ENCODE measurements at places on chromosomes 2 and 18.

DNA sequence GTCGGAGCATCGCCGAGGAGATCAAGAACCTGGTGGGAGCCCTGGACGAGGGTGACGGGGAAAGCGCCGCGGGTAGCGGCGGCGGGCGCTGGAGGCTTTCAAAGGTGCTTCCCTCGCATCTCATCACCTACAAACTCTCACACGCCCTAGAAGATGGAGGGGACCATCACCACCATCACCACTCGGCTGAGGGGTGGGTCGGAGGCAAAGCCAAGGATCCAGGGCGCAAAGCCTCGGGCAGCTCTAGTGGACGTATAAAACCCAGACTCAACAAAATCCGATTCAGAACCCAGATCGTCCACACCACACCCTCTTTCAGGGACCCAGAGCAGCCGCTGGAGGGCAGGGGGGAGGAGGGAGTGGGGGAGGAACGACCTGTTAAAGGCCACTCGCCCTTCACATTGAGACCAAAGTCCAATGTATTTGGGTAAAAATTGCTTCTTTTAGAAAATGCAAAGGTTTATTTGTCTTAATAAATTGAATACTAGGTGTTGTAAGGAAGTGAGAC is 1.5 kb downstream of the SOWAHC start:
- DNase-seq: no peak

- DNase-seq: peak; percentile 67
Measured at GRCh38 chr2:168961450-168962229, 60.5 kb downstream of the G6PC2 start.

GRCh38 chr2:205589479-205589878 is 92.8 kb upstream of the NRP2 start:
- no peak for DNase-seq

DNA sequence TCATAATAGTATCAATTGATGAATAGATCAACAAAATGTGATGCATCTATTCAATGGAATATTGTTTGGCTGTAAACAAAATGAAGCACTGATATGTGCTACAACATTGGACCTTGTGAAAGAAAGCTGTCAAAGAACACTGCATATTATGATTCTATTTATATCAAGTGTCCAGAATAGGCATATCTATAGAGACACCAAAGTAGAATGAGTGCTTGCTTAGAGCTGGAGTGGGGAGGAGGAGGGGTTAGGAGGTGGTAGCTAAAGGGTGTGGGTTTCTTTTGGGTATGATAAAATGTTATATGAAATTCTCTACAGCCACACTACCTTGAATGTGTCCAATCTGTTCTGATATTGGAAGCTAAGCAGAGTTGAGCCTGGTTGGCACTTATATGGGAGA is 23.0 kb upstream of the MGAT5 start:
- DNase-seq: no peak

DNA sequence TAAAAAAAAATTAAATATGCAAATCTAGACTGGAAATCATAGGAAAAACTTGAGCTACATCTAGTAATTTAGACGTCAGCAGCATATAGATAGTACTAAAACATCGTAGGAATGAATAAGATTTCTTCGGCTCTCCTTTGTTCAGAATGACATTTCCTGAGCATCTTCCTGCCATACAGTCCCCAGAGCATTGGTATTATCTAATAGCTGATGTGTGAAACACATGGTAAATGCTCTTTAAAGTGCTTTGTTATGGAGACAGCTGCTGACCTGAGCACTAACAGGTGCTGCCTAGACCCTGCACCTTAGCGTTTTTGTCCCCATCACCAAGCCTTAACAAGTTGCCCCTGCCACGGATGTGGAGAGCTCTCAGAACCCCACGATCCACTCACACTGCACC is 692.3 kb upstream of the PIK3C3 start:
- DNase-seq: no peak

GRCh38 chr2:138447889-138448570 is 53.5 kb upstream of the SPOPL start:
- DNase-seq: no peak

- DNase-seq: no peak
Measured at GRCh38 chr2:144412709-144413108, 107.2 kb downstream of the ZEB2 start.
